Left kidney (tissue), 8 donors: ENCODE measurements at places on chromosomes 6 and 20. TPM values are rescaled to one million over a fixed set of nuclear protein-coding genes. Genes with fewer than 3 reads are reported as not detected.
A peak's percentile ranks its signal among the peaks of the same experiment; 100 is the strongest.

DNA sequence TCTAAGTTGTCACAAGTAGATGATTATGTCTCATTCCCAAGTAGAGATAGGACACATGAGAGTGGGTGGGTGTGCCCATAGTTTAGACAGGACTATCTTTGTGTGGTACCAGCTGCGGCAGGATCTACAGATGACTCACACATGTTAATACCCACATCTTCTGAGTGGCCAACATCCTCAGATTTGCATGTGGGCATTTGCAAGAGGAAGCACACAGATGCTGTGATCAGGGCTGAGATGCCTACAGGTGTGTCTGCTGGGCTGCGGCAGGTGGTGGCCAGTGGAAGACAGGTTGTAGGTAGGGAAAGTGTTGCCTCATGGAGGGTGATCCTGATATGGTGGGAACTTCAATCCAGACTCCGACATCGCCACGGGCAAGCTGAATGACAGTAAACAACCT, 50.8 kb downstream of the UTRN start:
- no peak for DNase-seq

The SEL1L2 gene
- polyA plus RNA-seq: not detected

The RAET1E gene
- polyA plus RNA-seq: 0.37 TPM

The KIF6 gene
- 6.6 TPM for polyA plus RNA-seq

GRCh38 chr6:70667256-70667710, 400 bp upstream of the SMAP1 start:
- no peak for DNase-seq

The CHRNA4 gene
- polyA plus RNA-seq: 13.3 TPM

The EYS gene
- 0.96 TPM for polyA plus RNA-seq

DNA sequence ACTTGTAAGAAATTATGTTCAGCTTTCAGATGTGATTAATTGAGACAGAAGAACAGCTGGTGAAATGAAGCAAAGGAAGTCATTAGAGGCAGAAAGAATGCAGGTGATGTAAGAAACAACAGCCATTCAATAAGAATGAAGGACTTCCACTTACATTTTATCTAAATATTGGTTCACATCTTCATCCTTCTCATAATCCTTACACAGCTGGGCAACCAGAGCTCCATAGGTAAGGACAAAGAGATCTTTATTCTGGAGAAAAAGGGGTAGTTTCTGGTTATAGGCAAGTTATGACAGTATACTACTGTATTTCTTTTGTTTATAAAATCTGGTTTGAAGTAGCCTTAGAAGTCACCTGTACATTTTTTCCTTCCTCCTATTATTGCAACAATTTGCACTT, 2.3 kb downstream of the TRAPPC3L start:
- no peak for DNase-seq

The PKHD1 gene
- 27.5 TPM for polyA plus RNA-seq

DNA sequence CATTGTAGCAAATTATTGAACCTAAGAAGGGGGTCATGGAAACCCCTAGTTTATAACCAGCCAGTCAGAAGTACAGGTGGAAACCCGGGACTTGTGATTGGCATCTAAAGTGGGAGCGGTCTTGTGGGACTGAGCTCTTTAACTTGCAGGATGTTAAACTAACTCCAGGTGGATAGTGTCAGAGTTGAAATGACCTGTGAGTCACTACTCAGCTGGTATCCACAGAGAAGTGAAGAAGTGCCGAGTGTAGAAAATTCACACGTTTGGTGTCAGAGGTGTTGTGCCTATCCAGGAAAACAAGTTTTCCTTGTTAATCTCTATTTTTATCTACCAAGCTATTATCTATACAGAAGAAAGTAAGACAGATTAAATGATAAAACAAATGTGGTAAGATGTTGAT, 179.7 kb downstream of the ADGRG6 start:
- peak; percentile 13 for DNase-seq

- DNase-seq: no peak
These were observed 309.7 kb downstream of the KIF16B start for GRCh38 chr20:16263582-16263981.

The CD109 gene
- polyA plus RNA-seq: 15.2 TPM

- no peak for DNase-seq
These were observed 429.0 kb downstream of the BMP2 start for GRCh38 chr20:7196481-7196880.

- DNase-seq: no peak
These were observed 18.3 kb downstream of the SESN1 start for GRCh38 chr6:109076377-109076776.

- no peak for DNase-seq
These were observed 10.7 kb downstream of the NELFCD start for GRCh38 chr20:58991715-58992114.

DNA sequence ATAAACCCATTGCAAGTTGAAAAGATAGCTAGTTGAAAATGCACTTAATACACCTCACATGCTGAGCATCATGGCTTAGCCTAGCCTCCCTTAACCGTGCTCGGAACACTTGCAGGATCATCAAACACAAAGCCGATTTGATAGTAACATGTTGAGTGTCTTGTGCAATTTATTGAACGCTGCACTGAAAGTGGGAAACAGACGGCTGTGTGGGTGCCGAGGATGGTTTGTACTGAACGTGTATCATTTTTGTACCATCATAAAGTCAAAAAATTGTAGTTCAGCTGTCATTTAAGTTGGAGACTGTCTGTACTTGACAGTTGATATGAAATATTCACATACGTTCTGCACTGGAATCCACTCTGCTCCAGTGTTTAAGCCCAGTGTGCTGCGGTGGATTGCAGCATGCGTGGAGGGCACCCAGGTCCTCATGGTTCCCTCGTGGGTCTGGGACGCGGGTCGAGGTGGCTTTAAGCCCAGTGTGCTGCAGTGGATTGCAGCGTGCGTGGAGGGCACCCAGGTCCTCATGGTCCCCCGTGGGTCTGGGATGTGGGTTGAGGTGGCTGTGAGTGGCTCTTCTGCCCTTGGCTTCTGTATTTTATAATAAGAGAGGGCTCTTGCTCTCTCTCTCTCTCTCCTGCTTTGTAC, 77.0 kb downstream of the CDH4 start:
- DNase-seq: no peak
